Coronary artery (tissue), 2 donors: ENCODE measurements at places on chromosomes 1 and 21.

DNA sequence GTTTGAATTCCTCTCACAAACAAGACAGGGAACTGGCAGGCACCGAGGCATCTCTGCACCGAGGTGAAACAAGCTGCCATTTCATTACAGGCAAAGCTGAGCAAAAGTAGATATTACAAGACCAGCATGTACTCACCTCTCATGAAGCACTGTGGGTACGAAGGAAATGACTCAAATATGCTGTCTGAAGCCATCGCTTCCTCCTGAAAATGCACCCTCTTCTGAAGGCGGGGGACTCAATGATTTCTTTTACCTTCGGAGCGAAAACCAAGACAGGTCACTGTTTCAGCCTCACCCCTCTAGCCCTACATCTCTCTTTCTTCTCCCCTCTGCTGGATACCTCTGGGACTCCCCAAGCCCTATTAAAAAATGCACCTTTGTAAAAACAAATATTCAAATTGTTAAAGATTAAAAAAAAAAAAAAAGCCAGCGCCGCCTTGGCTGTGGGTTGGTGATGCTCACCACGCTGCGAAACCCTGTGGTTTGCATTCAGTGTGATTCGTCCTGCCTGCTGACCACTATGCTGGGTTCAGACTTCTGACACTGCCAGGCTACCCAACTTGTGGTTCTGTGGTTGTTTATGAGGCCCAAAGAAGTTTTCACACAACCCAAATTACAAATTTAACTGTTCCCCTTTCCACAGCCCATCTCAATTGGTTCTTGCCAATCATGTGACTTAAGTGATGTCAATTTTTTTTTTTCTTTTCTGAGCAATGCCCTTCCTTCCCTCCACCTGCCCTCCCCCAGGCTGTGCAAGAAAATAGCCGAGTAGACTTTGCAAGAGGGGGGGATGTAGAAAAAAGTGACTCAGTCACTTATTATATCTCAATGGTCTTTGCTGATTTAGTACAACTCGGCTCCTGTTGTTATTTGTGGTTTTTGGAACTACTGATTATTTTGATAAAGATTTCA, at the start of gene RUNX1:
RUNX1 (minus strand) TSS at position 597 of the 912 bp plus-strand sequence.
- DNase-seq: no peak

GRCh38 chr1:7262611-7263010, 477.4 kb downstream of the CAMTA1 start:
- DNase-seq: no peak

DNA sequence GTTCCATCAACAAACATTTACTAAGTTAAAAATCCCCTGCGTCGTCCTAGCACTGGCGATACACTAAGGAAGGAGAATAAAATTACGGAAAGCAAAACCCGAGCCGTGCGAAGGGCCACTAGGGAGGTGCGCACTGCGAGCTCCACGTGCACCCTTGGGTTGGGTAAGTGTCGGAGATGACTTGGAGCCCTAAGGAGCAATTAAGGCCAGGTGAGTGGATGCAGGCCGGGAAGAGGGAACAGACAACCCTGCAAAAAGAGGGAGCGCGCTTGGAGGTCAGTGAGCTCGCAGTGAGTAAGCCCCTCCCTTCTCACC, 704 bp downstream of the WDR4 start:
- no peak for DNase-seq

DNA sequence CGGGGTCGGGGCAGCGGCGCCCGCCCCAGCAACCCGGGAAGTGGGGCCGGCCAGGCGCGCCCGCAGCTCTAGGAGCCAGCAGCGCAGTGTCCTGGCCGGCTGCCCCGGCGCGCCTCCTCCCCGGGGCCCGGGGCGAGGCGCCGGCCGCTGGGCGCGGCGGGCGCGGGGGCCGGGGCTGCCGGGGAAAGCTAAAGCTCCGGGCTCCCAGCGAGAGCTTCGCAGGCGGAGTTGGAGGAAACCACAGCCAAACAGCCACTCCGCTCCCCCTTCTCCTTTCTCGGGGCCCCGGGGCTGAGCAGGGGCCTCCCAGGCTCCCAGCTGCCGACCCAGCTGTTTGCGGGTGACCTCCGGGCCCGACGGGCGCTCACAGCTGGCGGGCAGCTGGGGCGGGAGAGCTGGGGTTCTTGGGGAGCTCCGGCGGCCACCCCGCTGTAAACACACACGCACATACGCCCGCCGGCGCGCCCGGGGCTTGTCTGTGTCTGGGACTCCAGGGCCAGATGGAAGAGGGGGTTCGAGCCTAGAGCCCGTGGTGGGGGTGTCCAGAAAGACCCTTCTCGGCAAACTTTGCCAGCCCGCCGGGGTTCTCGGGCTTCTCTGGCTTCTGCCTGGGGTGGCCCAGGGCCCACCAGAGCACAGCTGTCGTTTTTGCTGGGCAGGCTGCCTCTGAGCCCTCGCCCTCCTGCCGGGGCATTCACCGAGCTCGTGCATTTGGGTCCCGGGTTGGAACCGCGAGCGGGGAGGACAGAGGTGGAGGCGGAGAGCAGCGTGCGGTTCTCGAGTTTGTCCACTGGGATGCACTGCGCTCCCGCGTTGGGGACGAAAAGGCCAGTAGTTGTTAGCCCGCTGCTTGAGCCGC, 1.5 kb downstream of the AJAP1 start:
- DNase-seq: no peak

- no peak for DNase-seq
Measured at GRCh38 chr1:21229246-21230000, 52.7 kb upstream of the EIF4G3 start.

DNA sequence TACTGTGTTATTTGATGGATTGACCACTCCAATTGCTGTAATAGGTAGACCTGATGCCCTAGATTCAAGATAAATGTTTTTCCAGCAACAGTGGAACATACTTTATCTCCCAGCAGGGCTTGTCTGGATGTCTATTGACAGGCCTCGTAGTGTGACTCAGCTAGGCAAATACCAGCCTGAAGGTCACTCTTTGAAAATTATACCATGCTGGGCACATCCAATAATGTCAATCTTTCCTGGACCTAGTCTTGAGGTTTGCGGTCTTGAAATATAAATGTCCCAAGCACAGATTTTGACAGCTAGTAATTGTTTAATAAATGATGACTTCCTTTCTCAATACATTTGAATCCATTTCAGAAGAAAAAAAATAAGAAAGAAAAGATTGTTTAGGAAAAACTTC, 1138.0 kb upstream of the TMPRSS15 start:
- no peak for DNase-seq

DNA sequence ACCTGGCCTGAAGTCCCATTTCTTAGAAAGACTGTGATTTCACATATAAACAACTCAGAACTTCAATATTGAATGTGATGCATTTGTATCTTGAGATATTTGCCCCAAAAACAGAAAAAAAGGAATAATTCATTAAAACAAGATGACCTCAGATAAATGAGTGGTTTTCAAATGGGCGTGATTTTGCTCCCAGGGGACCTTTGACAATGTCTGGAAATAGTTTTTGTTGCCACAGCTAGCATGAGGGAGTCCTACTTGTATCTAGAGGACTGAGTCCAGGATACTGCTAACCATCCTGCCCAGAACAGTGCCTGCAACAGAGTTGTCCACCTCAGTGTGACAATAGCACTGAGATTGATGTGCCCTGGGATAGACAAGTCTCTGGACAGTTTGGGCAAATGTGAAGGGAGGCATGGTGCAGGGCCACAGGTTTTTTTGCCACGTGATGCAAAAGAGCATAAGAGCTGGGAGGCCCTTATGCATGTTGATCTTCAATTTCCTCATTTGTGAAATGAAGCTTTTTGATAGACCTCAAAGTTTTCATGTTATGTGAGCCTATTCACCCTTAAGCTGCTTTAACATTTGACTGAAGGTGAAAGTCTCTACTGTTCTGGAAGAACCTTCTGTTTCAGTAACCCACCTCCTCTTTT, 46.2 kb downstream of the MAP3K7CL start:
- no peak for DNase-seq

DNA sequence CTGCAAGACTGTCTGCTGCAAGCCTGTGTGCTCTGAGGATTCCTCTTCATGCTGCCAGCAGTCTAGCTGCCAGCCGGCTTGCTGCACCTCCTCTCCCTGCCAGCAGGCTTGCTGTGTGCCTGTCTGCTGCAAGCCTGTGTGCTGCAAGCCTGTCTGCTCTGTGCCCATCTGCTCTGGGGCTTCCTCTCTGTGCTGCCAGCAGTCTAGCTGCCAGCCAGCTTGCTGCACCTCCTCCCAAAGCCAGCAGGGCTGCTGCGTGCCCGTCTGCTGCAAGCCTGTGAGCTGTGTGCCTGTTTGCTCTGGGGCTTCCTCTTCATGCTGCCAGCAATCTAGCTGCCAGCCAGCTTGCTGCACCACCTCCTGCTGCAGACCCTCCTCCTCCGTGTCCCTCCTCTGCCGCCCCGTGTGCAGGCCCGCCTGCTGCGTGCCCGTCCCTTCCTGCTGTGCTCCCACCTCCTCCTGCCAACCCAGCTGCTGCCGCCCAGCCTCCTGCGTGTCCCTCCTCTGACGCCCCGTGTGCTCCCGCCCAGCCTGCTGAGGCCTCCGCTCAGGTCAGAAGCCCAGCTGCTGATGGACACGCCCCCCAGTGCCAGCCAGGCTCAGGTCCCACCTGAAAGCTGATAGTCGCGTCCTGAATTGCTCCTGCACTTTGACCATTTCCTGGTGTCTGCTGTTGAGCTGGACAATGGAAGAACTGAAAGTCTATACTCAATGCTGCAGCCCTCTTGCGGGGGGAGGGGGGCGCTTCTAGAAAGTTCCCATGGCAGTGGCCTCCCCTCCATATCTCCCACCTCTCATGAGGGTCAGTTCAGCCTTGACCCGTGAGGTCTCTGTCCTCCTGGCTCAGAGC, 1.2 kb downstream of the KRTAP10-4 start:
- no peak for DNase-seq
